ENCODE measurements at places on chromosomes 5 and 9. TPM values are rescaled to one million over a fixed set of nuclear protein-coding genes. Genes with fewer than 3 reads are reported as not detected.
A peak's percentile ranks its signal among the peaks of the same experiment; 100 is the strongest.

RNF224 gene
- not detected for total RNA-seq

HACD4 gene
- total RNA-seq, result 4.8 TPM

ENTPD8 gene
- total RNA-seq, result not detected

PPIC gene
- total RNA-seq, result 122 TPM

C9orf43 gene
- 2.5 TPM for total RNA-seq

CCIN gene
- total RNA-seq, result not detected

UBE2QL1 gene
- 4.0 TPM for total RNA-seq

HINT1 gene
- 269 TPM for total RNA-seq

DNA sequence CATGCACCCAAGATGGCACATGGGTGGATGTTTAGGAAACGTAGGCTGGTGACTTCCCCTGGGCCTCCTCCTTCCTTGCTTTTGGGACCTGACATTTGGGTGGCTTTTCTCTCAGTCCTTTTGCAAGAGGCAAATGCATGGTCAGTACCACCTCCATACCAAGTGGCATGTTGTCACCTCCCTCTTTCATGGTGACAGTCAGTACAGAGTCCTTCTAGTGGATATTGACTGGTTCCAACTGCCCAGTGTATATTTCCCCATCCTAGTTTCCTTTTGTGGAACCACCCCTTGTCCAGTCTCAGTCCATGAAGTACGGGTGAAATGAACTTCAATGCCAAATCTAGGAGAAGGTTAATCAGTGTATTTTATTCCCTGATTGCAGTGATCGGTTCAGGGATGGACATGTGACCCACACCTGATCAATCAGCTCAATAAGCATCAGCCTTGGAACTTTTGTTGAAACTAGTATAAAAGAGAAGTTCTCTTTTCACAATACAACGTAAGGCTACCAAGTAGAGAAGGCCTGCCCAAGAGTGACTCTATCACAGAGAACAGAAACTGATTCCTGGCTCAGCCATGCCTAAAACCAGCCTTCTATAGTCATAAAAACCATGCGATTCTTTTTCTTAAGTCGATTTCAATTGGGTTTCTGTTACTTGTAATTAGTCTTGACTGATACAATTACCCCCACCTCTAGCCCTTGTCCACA lies 143.4 kb upstream of the KLF9 start:
- no peak overlapping the region for H3K4me3 ChIP-seq
- no peaks in the 10 kb centered on the region for H3K36me3 ChIP-seq
- peaks cover 22% of the 10 kb centered on the region for H3K4me1 ChIP-seq
- H3K27me3 ChIP-seq, result no peaks in the 10 kb centered on the region
- no peak for DNase-seq
- no peak overlapping the region for H3K27ac ChIP-seq

DNA sequence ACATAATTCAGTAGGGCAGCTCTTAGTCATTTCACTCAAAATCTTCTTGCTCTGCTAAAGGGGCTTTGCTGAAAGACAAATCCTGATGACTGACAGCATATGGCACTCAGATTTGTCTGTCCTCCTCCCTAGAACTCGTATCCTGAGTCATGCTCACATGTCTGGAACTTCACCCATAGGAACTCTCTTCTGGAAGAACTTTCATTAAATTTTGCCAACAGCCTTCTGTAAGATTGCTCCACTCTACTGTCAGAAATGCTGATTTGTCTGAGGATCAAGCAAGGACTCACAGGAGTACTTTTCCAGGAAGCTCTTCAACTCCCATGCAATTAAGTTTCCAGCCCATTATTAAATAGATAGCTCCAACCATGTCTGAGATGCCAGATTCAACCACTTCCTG lies 59.8 kb upstream of the SNX2 start:
- H3K27me3 ChIP-seq, result no peaks in the 10 kb centered on the region
- DNase-seq, result no peak
- H3K27ac ChIP-seq, result no peak overlapping the region

DNA sequence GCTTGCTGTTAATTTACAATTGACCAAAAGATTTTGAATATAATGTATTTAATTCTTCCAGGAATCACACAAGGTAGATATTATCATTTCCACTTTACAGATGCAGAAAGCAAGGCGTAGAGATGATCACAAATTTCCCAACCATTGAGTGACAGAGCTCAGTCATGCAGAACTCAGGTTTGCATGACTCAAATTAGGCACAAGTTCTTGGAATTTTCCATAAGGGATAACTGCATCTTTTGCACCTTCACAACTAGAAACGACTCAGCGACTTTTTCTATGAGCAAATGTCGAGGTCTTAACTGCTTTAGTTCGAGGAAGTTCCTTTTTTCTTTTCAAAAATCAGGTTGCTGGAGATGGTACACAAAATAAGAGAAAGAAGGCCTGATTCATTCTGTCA lies 265.5 kb upstream of the PAPPA start:
- no peaks in the 10 kb centered on the region for H3K36me3 ChIP-seq
- DNase-seq, result no peak
- H3K27me3 ChIP-seq, result no peaks in the 10 kb centered on the region
- H3K27ac ChIP-seq, result no peak overlapping the region

DNA sequence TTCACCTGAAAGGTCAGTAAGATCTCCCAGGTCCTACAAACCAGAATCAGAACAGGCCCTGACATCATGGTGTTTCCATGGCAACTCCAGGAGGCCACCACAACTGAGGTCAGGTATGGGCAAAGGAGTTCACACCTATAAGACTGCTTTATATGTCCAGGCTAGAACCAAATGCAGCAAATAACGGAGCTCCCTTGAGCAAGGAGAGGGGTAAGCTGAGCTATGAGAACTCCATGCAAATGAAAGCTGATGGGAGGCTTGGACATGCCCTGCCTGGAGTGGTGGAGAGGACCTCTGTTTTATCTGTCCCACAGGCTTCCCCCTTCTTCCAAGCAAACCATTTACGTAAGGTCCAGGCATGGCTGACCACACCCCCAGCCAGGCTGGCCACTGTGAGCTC lies 207.7 kb downstream of the SPOCK1 start:
- H3K4me1 ChIP-seq, result no peaks in the 10 kb centered on the region
- H3K27ac ChIP-seq, result no peak overlapping the region
- H3K36me3 ChIP-seq, result no peaks in the 10 kb centered on the region

DNA sequence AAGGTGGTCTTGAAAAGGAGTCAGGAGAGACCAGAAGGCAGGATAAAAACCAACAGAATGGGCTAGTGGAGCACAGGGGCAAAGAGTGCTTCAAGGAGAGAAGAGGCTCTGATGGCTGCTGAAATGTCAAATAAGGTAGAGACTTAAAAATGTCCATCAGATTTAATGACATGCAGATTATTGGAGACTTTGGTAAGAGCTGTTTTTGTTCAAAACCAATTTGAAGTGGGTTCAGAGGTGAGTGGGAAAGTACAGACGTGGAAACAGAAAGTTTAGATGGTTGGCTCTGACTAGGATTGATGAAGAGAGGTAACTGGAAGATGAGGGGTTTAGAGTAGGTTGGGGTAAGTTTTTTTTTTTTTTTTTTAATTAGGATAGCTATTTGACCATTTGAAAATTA lies 14.1 kb downstream of the SLC25A46 start:
- peaks cover 4% of the 10 kb centered on the region for H3K4me1 ChIP-seq
- H3K27ac ChIP-seq, result no peak overlapping the region
- peaks cover 4% of the 10 kb centered on the region for H3K36me3 ChIP-seq
- DNase-seq, result no peak
- no peaks in the 10 kb centered on the region for H3K27me3 ChIP-seq

DNA sequence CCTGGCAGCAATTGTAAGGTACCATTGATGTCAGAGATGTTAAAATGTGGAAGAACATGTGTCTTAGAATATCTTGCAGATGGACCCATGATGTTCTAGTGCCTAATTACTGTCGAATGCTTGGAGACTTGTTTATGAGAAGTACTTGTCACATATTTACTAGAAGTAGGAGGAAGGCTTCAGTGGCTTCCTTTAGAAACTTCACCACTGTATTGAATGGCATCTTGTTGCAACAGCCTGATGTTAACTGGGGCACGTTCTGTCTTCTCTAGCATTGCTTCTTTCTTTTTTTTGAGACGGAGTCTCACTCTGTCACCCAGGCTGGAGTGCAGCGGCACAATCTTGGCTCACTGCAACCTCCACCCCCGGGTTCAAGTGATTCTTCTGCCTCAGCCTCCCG lies 16.5 kb downstream of the UGCG start:
- no peak overlapping the region for H3K27ac ChIP-seq
- H3K27me3 ChIP-seq, result no peaks in the 10 kb centered on the region
- no peaks in the 10 kb centered on the region for H3K36me3 ChIP-seq
- H3K4me3 ChIP-seq, result no peak overlapping the region
- no peak for DNase-seq

- no peak overlapping the region for H3K4me3 ChIP-seq
- no peaks in the 10 kb centered on the region for H3K36me3 ChIP-seq
- H3K27ac ChIP-seq, result no peak overlapping the region
These were observed 161.2 kb downstream of the FGF18 start for GRCh38 chr5:171580502-171581265.

- H3K4me1 ChIP-seq, result no peaks in the 10 kb centered on the region
- H3K27ac ChIP-seq, result no peak overlapping the region
- H3K36me3 ChIP-seq, result no peaks in the 10 kb centered on the region
- H3K27me3 ChIP-seq, result no peaks in the 10 kb centered on the region
- DNase-seq, result no peak
These were observed 10.8 kb downstream of the GFRA3 start for GRCh38 chr5:138263581-138263980.

GRCh38 chr5:109739741-109740728 lies 50.3 kb downstream of the MAN2A1 start:
- no peak overlapping the region for H3K4me3 ChIP-seq
- H3K27ac ChIP-seq, result no peak overlapping the region
- peaks cover 25% of the 10 kb centered on the region for H3K4me1 ChIP-seq
- H3K27me3 ChIP-seq, result no peaks in the 10 kb centered on the region
- peak; percentile 77 for DNase-seq

DNA sequence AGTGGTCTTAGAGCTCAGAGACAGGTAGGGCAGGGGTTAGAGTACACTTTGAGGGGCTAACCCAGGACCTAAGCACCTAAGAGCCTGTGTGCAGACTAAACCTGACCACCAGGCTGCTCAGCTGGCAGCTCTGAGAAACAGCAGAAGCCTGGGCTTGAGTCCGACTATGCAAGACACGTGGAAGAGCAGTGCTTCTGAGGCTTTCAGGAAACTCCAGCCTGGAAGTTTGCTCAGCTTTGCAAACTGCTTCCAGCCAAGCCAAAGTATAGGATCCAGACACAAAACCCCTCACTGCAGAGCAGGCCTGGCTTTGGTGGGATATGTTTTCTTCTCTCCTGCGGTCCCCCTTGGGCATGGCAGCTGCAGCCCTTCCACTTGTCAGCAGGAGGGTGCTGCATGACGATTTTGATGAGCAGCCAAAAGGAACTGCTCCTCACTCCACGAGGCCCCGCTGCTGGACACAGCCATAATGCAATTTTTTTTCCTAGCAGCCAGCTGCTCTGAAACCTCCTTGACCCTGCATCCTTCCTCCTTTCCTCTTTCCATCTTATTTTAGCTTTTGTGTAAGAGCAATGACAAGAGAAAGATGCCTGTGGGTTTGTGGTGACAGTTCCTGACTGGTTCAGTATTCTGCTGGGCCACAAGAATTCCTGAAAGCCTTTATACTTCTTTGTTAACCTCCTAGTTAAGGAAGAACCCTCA lies 123.1 kb downstream of the LIFR start:
- peak; percentile 7 for DNase-seq
- no peaks in the 10 kb centered on the region for H3K36me3 ChIP-seq
- peaks cover 9% of the 10 kb centered on the region for H3K4me1 ChIP-seq

GRCh38 chr9:18800579-18800978 lies 232.4 kb downstream of the SAXO1 start:
- no peaks in the 10 kb centered on the region for H3K27me3 ChIP-seq
- no peak for DNase-seq
- no peaks in the 10 kb centered on the region for H3K4me1 ChIP-seq
- H3K36me3 ChIP-seq, result no peaks in the 10 kb centered on the region

DNA sequence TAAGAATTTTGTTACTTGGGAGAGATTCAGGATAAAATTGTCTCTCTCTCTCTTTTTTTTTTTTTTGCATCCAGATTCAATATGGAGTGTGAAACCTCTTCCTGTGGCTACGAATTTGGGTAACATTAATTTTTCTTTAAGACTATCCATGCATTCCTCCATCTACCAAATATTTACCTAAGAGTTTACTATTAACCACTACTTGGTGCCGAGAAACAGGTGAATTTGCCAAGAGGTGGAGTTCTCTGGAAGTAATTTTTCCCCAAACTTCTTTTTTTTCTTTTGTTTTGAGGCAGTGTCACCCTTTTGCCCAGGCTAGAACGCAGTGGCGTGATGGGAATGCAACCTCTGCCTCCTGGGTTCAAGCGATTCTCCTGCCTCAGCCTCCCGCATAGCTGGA lies 206.3 kb upstream of the VLDLR start:
- H3K27me3 ChIP-seq, result no peaks in the 10 kb centered on the region
- no peak overlapping the region for H3K27ac ChIP-seq
- no peaks in the 10 kb centered on the region for H3K36me3 ChIP-seq
- no peak overlapping the region for H3K4me3 ChIP-seq
- no peak for DNase-seq

GRCh38 chr9:29796291-29796952 lies 2223.1 kb upstream of the C9orf72 start:
- no peak overlapping the region for H3K27ac ChIP-seq
- H3K36me3 ChIP-seq, result no peaks in the 10 kb centered on the region
- DNase-seq, result no peak
- H3K27me3 ChIP-seq, result no peaks in the 10 kb centered on the region
- no peaks in the 10 kb centered on the region for H3K4me1 ChIP-seq

- no peak overlapping the region for H3K4me3 ChIP-seq
- no peak overlapping the region for H3K27ac ChIP-seq
- no peaks in the 10 kb centered on the region for H3K4me1 ChIP-seq
- H3K27me3 ChIP-seq, result no peaks in the 10 kb centered on the region
These were observed 6.4 kb upstream of the PAIP1 start for GRCh38 chr5:43563321-43563720.

DNA sequence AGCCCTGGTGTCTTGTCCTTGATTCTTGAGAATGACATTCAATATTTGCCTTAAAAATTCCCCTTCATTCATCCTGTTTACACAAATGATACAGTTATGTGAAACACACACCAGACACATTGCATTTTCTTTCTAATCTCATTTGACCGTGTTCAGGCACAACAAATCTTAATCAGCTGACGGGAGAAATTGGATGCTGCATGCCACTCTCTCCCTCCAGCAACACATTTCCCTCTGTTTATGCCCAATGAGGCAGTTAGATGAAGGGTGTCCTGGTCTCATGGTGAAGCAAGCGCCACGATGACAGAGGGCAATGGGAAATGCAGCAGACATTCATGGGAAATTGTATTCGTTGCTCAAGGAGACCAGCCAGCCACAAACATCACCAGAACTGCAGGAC lies 3.2 kb upstream of the FGF1 start:
- no peak for DNase-seq
- no peak overlapping the region for H3K4me3 ChIP-seq
- no peaks in the 10 kb centered on the region for H3K27me3 ChIP-seq
- no peak overlapping the region for H3K27ac ChIP-seq

GRCh38 chr9:96619124-96619465 lies 548 bp downstream of the CDC14B start:
- H3K4me3 ChIP-seq, result peak overlapping the region; percentile 67
- peak; percentile 21 for DNase-seq
- H3K27ac ChIP-seq, result peak overlapping the region; percentile 61

- no peaks in the 10 kb centered on the region for H3K36me3 ChIP-seq
- no peak for DNase-seq
- H3K27ac ChIP-seq, result no peak overlapping the region
- H3K4me3 ChIP-seq, result no peak overlapping the region
- H3K4me1 ChIP-seq, result no peaks in the 10 kb centered on the region
- H3K27me3 ChIP-seq, result no peaks in the 10 kb centered on the region
These were observed 34.7 kb downstream of the LMNB1 start for GRCh38 chr5:126811515-126812198.

Data from thyroid gland (tissue), 4 donors.